Stimulated activated CD4-positive, alpha-beta T cell treated with anti-CD3 and anti-CD28 coated beads, Interleukin-4, amount 100 ng/mL, for 1 hour (primary cell): ENCODE measurements at places on chromosomes 1 and 21.

DNA sequence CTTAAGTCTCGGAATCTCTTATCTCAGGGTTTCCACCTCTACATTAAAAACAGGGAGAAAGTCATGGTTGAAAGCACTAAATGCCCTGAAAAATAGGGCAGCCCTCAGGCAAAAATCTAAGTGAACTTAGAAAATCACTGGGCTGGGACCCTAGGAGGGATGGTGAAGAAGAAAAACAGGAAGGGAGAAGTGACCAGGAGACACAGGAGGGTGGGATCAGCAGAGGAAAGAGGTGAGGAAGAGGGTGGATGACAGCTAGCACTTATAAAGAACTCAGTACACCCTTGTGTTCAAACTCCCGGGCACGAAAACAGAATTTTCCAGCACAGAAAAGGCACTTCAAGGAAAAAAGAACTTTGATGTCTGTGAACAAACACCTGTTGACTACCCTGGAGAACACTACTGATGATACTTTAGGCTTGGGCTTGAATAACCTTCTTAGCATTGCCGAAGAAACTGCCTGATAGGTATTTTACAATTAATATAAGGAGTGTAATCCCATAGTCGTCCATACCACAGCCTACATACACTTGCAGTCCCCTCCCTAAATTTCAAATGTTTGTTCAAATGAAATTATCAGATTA lies 2.0 kb downstream of the CHML start:
- no peak for DNase-seq

DNA sequence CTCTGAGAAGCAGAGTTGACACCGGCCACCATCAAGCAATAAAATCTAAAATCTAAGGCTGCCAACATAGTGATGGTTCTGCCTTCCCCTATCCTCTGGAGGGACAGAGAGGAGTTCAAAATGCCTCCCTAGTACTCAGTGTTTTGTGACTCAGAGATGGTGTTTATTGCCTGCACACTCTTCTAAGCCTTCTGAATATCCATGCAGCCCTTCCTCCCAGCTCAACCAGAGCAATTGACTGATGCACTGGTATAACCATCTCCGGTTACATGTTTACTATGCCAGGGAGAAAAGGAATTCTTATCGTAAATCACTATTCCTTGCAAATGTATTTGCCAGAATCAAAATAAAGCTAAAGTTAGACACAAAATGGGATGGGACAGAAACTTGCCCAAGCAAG lies 132.9 kb upstream of the RAB4A start:
- DNase-seq = no peak

DNA sequence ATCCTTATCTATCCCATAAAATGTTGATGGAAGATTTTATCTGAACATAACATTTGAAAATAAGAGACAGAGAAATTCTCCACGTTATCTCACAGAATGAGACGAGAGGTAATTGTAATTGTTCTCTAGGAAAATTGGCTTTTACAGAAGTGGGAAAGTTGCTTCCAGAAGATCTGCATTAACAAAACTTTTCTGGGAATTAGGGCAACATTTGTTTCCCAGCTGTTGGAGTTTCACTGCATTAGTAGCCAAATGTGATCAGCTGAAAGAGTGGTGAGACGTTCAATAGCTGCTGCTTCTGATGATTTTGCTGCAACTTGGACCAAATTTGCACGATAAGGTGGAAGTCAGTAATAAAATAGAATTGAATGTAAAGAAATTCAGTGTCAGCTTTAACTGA lies 7.6 kb downstream of the CHODL start:
- no peak for DNase-seq

GRCh38 chr1:72284084-72284347 lies 1.7 kb upstream of the NEGR1 start:
- no peak for DNase-seq

DNA sequence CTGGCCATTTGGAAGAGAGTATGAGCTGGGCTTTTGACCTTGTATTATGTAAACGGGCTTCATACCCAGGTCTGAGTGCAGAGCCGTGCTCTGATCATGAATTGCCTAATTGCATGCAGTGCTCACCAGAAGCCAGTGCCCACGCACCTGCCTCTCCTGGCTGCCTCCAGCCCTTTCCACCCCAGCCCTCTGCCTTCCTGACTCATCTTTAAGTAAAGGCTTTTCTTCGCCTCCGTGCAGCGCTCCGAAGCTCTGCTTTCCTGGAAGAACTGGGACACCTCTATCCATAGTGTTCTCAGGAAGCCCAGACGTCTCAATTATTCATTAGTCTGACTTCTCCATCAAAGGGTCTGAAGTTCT lies 413.7 kb downstream of the PTPRU start:
- no peak for DNase-seq

- no peak for DNase-seq
These were observed 10.1 kb downstream of the GPATCH2 start for GRCh38 chr1:217620814-217621213.
